ENCODE measurements at places on chromosomes 5 and 9.

- no peak for DNase-seq
These were observed 58.9 kb downstream of the TTC39B start for GRCh38 chr9:15248081-15248480.

- no peak for DNase-seq
These were observed 20.7 kb downstream of the PTPN3 start for GRCh38 chr9:109477258-109478050.

DNA sequence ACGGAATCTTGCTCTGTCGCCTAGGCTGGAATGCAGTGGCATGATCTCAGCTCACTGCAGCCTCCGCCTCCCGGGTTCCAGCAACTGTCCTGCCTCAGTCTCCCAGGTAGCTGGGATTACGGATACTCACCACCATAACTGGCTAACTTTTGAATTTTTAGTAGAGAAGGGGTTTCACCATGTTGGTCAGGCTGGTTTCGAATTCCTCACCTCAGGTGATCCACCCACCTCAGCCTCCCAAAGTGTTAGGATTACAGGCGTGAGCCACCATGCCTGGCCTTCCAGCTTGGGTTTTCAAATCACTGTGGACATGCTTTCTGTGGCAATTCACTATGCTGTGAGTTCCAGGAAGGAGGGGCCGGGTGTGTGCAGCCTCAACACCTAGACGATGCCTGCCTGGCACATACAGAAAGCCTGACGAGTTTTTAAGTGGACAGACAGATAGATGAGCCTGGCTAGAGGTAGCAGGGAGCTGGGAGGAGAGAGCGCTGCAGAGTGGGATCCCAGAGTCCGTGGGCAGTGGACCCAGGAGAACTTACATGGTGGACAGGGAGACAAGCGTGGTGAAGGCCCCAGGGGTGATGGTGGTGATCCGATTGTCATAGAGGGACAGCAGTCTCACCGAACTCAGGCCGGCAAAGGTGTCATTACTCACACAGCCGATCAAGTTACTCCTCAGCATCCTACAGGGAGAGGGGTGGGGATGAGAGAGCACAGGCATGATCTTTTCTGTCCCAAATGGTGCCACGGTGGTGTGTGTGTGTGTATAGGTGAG, 173.4 kb upstream of the PANK3 start:
- DNase-seq: no peak

DNA sequence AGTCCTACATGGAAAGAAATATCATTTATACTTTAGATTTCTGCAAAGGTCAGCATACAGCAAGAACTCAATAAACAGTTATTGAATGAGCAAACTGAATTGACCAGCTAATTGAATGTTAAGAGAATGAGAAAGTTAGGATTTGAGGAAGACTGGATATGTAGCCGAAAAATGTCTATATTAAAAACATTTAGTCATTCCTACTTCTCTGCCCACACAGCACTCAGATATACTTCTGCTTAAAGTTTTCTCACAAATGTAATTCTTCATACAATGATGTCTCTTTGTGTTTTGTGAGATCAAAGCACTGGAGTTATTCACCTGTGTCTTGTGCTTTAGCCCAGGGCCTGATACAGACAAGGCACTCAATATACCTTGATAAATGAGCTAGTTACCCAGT, 188.6 kb downstream of the PARP8 start:
- no peak for DNase-seq

- no peak for DNase-seq
These were observed 27.2 kb downstream of the NOTCH1 start for GRCh38 chr9:136518623-136519022.

- DNase-seq: no peak
These were observed 333.8 kb upstream of the GRIN3A start for GRCh38 chr9:102072059-102072764.

- no peak for DNase-seq
These were observed 153.9 kb downstream of the GPBP1 start for GRCh38 chr5:57327561-57328367.

GRCh38 chr5:108567429-108567828, 180.3 kb upstream of the FER start:
- no peak for DNase-seq

DNA sequence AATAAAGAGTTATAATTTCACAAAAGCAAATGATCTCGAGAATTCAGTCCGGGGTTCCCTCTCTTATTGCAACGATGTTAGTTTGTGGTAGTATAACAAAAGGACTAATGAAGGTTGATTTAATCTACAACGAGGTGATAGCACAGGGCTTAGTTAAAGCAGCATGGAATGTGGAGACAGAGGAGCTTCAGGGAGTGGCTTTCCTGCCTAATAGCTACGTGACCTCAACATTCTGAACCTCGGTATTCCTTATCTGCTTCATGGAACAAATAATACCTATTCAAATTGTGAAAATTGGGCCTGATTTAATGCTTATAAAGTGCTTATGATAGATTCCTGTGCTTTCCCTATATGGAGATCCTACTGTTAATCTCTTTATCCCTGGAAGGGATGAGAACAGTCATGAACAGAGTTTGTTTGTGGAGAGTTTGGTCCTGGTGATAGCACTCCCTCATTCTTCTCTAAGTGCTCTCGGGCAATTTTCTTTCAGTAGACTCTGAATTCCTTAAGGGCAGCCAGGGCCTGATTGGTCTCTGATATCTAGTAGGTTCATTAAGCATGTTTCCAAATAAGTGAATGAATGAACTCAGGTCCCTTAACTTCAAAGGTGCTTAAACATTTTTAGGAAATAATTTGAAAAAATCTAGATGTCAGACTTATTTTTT, 104.1 kb upstream of the TUT7 start:
- no peak for DNase-seq

DNA sequence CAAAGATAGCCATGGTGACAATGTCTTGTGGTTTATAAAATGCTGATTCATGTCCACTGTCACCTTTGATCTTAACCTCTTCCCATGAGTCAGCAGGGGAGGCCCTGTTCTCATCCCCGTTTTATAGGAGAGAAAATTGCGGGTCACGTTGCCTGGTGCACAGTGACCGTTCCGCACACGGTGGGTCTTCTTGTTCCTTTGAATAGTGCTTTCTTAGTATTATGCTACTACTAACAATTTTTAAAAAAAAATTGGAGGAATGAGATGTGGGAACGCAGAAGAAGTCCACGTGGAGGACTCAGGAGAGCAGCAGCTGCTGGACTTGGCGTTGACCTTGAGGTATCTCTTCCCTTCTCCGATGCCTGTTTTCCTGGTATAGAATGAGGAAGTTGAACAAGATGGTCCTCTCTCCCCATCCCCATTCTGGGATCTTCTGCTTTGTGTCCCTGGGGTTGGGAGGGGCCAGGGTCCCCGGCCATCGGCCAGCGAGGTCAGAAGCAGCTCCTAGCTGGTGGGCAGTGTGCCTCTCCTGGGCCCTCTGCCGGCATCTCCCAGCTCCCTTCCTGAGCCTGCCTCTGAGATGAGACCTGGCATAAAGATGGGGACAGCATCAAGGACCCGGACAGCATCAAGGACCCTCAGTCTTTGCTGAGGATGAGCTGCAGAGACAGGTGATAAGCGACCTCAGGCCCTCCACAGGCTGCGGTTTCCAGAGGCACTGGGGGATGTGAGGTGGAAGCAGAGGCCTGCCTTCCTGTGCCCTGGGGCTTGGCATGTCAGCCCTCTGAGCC, 143.9 kb downstream of the C9orf50 start:
- DNase-seq: no peak

- no peak for DNase-seq
These were observed 24.5 kb downstream of the DDX31 start for GRCh38 chr9:132645306-132645705.

DNA sequence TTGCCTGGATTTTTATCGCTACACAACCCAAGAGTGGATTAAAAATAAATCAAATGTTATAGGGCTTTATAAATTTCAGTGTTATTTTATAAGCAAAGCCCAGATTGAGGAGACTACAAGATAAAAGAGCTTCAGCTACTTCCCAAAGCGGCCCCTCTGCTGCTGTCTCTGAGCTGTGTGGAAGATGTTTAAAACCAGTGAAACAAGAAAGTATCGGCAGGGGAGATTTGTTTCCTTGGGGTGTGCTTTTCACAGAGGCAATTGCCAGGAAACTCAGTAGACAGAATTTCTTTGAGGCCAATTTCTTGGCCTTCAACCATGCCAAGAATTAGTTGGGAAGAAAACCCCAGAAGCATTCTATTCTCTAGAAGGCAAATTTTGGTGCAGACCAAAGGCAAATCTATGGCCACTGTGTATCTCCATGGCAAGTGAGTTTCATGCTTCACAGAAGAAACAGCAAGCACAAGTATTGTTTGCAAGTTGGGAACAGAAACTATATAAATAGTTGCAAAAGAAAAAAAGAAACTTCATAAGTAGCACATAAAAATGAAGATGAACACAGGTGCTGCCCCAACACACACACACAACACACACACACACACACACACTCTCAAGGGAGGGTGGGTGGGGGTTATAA, 197.2 kb downstream of the PARP8 start:
- DNase-seq: no peak

DNA sequence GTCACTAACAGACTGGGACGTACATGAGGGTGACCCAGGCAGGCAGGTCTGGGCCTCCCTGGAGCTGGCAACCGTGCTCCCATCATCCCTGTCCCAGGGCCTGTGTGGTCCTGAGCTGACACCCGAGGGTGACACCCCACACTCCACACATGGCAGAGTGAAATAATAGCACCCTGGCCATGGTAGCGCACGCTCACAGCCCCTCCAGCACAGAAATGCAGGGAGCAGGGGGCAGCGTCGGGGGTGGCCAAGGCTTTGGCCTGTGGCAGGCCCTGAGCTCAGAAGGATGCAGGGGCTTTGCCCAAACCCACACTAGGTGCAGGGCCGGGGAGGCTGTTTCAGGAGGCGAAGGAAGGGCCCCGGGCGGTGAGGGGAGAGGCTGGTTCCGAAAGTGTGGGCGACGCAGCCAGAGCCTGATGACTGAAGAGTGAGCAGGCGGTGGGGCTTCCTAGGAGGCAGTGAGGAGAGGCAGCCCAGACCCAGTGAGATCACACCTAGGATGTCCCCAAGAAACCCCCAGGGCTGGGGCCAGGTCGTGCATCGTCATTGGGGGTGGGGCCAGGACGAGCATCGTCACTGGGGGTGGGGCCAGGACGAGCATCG, 12.9 kb downstream of the OR2V2 start:
- peak; percentile 91 for DNase-seq

DNA sequence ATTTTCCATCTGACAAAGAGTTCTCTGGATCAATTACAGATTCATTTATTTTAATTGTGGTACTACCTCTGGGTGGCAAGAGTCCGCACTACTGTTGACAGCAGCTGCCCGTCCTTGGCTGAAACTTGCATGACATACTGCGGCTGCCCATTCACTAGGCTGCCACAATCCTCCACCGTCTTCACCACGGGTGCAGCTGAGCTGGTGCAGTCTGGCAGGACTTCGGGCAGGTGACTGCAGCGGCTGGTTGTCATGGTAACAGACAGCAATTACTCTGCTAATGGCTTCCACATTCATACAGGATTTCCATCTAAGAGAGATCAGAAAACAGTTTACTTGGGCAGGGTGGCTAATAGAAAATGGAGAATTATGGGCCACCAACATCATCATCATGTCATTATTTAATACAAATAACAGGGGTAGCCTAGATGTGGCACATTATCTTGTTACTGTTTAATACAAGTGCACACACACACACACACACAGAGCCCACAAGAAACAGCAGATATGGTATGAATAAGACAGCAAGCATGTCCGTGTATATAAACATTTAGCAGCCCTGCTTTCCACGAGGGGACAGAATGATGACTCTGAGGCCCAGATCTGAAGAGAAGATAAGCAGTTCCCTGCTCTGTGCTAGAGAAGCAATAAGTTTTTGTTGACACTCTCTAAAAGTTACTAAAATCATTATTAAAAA, 112.3 kb downstream of the MARCHF3 start:
- no peak for DNase-seq

DNA sequence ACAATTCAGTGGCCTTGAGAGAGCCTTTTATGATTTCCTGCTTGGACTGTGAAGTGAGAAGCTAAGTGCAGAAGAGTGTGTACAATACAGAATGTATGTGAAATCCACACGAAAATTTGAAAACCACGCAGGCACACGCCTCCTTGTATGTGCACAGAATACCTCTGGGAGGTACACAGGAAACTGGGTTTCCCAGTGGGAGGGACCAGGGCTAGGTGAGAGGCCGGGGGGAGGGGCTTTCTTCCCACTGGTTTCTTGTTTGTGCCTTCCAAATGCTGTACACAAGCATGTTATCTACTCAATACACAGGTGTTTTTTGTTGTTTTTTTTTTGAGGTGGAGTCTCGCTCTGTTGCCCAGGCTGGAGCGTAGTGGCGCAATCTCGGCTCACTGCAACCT, 16.1 kb downstream of the C9orf50 start:
- DNase-seq: no peak

- no peak for DNase-seq
These were observed 68.2 kb downstream of the TLE1 start for GRCh38 chr9:81621118-81621517.

DNA sequence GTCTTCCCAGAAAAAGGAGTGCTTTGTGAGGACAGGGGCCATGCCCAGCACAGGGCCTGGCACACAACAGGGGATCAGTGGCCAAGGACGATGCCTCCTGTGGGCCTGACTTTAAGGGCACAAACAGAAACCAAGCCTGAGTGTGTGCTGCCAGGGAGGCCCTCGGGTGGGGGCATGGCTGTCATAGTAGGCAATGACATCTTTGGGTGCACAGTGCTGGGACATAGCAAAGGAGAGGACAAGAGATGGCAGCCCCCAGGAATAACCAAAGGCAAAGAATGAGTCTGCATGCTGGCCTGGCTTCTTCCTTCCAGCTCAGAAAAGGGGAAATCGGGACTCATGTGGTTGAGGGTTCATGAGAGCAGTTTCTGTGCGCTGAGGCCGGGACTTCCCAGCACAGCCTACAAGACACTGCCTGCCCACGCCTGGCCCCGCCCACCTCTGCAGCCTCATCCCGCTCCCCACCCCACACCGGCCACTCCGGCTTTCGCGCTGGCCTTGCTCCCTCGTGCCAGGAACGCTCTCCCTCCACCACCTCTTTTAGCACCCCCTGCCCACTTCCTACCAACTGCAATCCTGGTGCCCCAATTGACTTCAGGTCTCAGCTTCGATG, 13.8 kb upstream of the LHX2 start:
- DNase-seq: no peak
